ENCODE measurements at places on chromosomes 12 and 14.

DNA sequence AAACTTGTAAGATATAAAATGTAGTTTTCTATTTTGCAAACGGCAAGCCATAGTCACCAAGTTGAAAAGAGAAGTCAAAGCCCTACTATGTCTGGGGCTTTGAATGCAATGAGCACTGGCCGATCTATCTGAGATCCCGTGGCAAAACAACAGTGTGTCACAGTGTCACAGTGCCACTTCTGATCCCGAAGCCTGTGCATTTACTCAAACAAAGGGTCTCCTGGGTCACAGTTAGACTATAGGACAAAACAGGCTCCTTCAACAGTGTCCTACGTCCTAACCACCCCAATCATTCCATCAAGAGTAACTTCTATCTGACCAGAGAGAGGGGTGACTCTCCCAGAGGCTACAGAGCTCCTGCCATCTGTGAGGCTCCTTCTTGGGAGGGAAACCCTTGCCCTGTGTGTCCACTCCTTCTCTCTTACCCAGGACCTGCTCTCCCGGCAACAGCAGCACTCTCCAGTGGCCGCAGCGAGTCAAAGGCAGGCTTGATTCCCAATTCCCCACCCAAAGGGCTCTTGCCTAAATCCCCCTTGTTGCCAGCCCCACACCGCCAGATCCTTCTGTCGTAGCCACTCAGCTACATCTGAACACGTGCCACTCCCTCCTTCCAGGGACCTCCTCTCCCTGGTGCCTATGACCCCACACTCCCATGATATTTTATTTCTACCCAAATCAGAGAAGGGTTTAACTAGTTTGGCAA is 14.0 kb upstream of the SELPLG start:
- DNase-seq: no peak

GRCh38 chr14:101202627-101203404 is 299.3 kb upstream of the RTL1 start:
- DNase-seq: no peak

DNA sequence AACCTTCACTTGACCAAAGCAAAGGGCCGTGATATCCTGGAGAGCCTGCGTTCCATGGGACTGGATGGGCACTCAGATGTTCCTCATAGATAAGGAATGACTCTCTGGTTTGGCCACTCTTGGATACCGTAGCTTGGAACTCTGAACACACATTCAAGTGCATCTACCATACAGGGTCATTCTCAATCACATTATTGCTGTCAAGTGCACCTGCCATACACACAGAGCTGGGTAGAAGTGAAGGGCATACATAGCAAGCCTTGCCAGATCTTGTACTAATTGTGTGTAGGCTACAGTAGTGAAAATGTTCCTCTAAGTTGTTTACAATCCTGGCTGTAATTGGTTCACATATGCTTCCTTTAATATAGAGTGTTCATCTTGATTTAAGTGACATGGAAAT is 58.3 kb downstream of the PELI2 start:
- no peak for DNase-seq

GRCh38 chr12:52058631-52059361 is 7.6 kb downstream of the NR4A1 start:
- no peak for DNase-seq

GRCh38 chr14:101467181-101467926 is 93.9 kb upstream of the DIO3 start:
- no peak for DNase-seq

DNA sequence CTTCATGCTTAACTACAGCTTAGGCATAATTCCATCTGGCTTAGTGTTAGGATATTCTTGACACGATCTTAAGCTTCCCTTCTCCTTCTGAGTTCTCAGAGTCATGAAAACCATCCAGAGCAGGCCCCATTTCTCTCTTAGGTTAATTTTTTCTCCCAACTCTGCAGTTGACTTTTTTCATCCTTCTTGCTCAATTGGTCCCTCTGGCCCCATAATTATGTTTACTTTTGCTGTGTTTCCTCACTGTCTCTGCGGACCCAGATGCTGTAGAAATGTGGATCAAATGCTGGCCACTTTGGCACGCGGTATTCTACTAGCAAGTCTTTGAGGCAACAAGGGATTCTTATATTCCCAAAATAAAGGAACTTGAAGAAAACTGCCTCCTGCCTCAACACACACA is 9.5 kb downstream of the TMEM132C start:
- DNase-seq: no peak

GRCh38 chr12:112001576-112001975 is 11.4 kb downstream of the TMEM116 start:
- no peak for DNase-seq

DNA sequence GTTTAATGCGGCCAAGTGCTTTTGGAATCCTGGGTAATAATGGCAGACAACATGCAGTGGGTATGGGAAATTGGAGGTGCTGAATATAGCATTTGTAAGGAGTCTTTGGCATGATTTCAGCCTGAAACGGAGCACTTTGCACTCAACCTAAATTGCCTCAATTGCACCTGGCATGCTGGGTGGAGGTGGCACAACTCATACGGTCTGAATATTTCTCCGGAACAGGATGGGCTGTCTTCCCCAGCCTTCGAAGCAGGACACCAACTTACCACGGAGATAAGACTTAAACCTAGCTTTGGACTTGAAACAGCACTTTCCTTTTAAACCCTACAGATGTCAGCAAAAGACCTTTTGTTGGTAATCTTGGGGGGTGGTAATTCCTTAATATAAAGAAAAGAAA is 153.7 kb upstream of the SRRM4 start:
- DNase-seq: no peak

GRCh38 chr12:96078231-96079135 is 43.1 kb upstream of the LTA4H start:
- DNase-seq: no peak

- no peak for DNase-seq
These were observed 94.3 kb downstream of the RIN3 start for GRCh38 chr14:92607702-92608429.

- no peak for DNase-seq
These were observed 3.7 kb downstream of the BIN2 start for GRCh38 chr12:51320311-51320694.

DNA sequence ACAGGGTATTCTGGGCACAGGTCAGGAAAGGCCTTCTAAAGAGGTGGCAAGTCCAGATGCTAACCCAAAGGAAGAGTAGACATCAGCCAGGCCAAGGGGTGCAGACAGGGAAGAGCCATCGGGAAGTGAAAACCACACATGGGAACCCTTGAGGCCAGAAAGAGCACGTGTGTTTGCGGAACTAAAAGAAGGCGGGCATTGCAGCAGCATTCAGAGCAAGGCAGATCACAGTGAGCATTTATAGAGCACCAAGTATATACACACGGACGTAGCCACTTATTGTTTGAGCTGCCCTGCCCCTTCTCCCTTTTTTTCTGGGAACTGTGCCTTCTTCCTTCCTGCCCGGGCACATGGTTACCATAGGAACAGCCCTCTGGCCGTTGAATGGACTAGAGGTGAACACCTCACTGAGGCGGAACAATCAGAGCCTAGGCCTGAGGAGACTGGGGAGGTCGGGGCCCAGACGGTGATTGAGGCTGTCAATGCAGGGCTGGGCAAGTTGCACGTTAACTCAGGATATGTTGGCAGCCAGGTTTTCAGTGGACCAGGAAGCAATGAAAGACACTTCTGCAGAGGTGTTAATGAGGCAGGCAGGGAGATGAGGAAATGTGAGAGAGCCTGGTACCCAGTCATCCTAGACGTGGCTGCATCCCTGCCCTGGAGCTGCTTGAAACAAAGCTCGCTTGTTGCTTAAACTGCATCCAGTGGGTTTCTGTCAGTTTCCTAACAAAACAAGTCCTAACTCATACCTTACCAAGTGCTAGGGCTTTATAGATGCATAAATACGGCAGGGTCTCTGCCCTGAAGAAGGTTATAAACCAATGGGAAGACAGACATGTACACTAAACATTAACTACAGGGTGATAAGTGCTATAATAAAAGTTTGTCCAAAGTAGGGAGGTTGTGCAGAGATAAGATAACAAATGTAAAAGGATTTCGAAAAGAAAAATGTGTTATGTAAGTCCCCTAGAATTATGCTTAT is 34.2 kb downstream of the MOAP1 start:
- DNase-seq: no peak

- DNase-seq: no peak
These were observed 113.3 kb upstream of the TMPO start for GRCh38 chr12:98402091-98402490.

GRCh38 chr14:77011245-77011644 is 17.3 kb downstream of the IRF2BPL start:
- no peak for DNase-seq

GRCh38 chr14:92437729-92438285 is 75.8 kb upstream of the RIN3 start:
- no peak for DNase-seq

GRCh38 chr12:62435303-62436163 is 31.1 kb upstream of the MON2 start:
- DNase-seq: no peak

- no peak for DNase-seq
These were observed 355.5 kb downstream of the KCNH5 start for GRCh38 chr14:62689733-62690132.

GRCh38 chr12:32159925-32160324 is 53.3 kb downstream of the BICD1 start:
- no peak for DNase-seq

DNA sequence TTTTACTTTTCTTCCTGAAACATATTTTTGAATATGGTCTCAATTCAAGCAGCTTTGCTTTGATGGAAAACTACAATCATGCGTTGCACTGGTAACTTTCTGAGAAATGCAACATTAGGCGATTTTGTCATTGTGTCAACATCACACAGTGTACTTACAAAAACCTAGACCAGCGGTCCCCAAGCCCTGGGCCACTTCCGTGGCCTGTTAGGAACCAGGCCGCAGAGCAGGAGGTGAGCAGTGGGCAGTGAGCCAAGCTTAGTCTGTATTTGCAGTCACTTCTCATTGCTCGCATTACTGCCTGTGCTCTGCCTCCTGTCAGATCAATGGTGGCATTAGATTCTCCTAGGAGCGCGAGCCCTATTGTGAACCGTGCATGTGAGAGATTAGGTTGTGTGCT is 163.7 kb upstream of the NOVA1 start:
- DNase-seq: no peak

DNA sequence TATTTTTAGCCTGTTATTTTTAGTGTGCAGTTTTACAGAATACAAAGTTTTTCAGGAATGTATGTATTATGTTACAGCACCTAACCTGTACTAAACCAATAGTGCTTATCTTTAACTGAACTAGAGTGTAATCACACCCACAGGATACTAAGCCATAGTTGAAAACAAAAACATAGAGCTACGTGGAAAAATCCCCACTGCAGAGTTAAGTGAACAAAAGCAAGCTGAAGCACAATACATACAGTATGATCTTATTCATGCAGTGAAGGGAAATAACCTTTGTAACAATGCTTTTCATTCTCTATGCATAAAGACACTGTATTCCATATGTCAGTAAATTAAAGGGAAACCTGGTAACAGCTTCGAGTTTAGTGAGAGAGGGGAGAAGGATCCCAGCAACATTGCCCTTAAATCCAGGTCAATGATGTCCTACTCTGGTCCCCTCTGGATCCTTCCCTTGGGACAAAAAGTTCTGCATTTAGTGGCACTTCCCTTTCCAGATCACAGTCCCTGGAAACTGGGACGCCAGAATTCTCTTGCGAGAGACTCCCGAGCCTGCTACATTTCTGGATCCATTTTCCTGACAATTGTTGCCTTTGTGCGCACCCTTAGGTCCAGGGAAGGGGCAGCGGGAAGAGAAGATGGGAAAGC is 121.3 kb upstream of the CCND2 start:
- DNase-seq: no peak

DNA sequence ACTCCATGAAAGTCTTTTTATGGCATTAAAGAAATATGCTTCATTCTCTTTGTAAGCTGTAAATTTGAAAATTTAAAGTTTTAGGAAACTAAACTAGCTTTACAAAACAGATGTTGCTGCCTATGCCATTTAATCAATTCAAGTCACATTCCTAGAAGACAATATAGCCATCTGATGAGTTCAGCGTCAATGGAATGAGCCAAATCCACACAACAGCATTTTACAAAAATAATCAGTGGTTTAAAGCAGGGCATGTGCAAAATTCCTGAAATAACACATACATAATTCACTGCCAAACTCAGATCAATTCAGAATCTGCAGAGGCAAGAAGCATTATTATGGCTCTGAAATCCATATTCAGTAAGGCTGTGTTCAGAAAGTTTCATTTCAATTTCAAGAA is 75.6 kb downstream of the MED13L start:
- DNase-seq: no peak

GRCh38 chr14:106652494-106652893 is 1126.1 kb downstream of the TMEM121 start:
- no peak for DNase-seq

GRCh38 chr12:122062832-122063693 is 15.5 kb upstream of the MLXIP start:
- DNase-seq: no peak

- DNase-seq: no peak
These were observed 638.3 kb upstream of the TBX3 start for GRCh38 chr12:115322275-115322674.

GRCh38 chr12:113056631-113057488 is at the start of gene DTX1:
DTX1 (plus strand) TSS chr12:113056730; CDS start chr12:113058193, 1,463 bp downstream.
- DNase-seq: no peak

- no peak for DNase-seq
These were observed 179.4 kb upstream of the PRMT8 start for GRCh38 chr12:3311491-3312103.

DNA sequence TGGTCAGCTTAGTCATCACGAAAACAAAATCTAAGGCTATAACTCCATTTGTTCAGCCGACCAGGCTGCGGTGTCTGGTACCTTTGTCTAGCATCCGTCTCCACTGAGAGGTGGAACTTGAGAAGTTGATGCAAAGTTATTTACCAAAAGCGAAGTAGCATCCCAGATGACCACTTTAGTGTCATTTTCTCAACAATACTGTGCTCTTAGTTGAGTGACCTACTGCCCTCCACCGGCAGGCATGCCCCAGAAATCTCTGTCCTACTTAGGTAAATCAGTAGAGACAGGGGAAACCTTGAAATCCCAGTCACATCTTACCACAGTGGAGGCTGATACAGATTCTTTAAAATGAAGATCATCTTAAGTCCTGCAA is 1.3 kb upstream of the ST8SIA1 start:
- no peak for DNase-seq

DNA sequence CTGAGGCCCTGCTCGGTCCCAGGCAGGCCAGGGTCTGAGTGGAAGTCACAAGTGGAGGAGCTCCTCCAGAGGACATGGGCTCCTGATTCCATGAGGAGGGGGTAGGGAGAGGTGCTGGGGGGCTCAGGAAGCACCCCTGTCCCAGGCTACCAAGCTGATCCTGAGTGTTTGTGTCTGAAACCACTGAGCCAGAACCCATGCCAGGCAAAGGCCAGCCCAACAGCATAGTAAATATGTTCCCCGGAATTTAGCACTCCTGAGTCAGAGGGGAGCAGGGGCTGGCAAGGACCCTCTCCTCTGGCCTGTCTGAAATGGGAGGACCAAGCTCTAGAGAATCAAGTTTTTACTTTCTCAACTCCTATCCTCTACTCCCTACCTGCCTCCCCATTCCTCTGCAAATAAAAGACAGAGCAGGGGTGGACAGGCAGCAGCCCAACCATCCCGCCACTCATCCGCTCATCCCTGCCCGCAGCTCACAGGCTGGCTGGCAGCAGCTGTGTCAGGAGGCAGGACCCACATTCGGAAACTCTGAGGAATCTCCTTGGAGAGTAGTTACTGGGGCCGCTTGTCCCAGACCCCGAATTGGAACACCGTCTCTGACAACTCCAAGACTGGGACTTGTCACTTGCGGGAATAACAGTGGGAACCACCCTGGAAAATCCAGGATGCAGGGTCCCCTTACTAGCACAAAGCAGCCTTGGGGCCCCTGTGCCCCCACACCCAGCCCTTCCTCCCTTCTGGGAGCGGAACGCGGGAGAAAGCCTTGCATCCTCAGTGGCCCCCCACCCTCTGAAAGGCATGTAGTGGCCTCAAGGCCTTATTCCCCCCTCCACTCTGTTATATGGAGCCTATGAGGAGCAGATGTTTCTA is 102.5 kb downstream of the ZFP36L1 start:
- no peak for DNase-seq

Data from effector CD8-positive, alpha-beta T cell (primary cell).